ENCODE measurements at places on chromosomes 3 and 15.
A peak's percentile ranks its signal among the peaks of the same experiment; 100 is the strongest.

DNA sequence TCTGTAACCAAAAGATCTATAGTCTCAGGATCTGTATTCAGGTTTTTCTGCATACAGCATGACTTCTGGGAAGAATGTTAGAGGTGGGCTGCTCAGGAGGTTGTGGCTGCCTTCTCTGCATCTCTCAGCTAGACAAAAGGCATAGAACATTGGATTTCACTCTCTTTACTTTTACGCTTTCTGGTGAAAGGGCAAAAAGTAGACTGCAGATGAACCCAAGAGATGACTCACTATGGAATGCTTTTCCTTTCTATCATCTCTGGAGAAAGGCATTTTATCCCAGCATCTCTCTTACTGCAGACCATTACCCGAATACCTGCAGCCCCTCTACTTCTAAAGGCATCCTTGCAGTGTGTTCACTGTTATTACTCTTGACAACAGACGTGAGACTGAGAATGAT is 222.2 kb downstream of the WNT5A start:
- no peak for DNase-seq

DNA sequence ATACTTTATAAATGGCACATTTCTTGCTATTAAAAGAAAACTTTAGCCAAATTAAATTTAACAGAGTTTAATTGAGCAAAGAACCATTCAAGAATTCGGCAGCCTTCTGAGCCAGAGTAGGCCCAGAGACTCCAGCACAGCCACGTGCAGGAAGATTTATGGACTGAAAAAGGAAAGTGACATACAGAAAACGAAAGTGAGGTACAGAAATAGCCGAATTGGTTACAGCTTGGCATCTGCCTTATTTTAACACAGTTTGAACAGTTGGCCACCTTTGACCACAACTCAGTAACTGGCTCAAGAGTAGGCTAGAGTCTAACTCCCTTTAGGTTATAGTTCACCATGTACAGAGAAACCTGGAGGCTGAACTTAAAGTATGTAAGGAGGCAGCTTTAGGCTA is 17.6 kb downstream of the CFAP44 start:
- no peak for DNase-seq

GRCh38 chr3:148238421-148238821 is 459.3 kb upstream of the AGTR1 start:
- no peak for DNase-seq

GRCh38 chr3:72078676-72079368 is 293.9 kb upstream of the PROK2 start:
- DNase-seq = no peak

- DNase-seq = no peak
These were observed 68.4 kb downstream of the PPCDC start for GRCh38 chr15:75091814-75092213.

DNA sequence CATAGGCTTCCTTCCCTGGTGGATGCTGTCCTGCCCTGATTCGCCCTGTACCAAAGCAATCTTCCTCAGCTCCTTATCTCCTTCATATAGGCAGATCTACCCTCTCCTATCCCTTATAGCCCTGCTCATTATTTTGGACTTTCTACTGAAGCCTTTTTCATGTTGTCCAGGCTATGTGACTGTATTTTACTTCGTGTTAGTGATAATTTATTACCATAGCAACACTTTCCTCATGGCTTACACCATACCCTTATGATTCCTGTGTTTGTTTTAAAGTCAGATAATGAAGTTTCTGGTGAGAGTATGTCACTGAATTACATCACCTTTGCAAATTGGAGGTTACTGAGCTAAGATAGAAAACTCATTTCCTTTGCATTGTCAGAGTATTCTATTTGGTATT is 352.6 kb downstream of the NLGN1 start:
- no peak for DNase-seq

GRCh38 chr3:49720855-49721595 is 1.5 kb upstream of the AMIGO3 start:
- DNase-seq = no peak

DNA sequence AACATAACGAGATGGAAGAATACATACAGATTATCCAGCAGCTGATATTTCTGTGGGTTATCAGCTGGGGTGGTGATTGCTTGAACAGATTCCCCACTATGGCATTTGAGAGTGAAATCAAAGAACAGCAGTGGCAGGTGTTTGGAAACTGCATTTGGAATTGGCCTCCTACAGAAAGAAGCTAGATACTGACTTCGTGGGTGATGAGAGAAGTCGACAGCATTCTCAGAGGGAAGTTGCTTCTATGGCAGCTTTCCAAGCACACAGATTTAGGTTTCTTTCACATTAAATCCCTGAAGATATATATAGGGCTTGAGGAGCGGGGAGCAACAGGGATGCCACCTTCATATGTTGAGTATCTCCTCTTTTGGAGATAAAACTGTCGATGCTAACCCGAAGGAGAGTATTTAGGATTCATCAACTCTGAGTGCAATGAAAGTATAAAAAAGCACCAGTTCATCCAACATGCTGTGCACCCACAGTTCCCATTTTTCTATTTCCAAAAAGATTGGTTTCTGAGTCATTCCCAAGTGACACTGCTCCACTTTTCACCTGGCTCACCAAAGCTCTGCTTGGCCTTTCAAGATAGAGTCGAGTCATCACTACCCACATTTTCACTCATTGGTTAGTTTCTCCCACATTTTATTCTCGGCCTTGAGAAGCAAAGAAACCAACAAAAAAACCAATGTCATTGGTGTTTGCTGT is 579.8 kb upstream of the SUCLG2 start:
- no peak for DNase-seq

DNA sequence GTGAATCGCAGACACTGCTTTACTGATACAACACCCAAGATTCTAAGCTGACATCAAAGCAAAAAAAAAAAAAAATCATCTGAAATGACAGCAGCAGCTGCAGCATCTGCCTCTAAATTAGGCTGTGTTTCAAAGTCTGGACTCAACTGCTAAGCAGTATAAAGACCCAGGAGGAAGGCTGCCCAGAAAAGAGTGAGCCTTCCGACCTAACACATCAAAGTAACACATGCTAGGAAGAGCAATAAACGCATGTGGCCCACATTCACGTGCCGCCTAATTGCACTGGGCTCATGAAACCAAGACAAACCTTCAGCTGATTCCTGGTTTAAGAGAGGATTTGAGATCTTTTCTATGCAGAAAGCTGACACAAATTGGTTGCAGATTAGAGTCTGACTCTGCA is 317.1 kb downstream of the ZIC4 start:
- DNase-seq = no peak

GRCh38 chr3:94115482-94115881 is 52.6 kb downstream of the NSUN3 start:
- no peak for DNase-seq

- no peak for DNase-seq
These were observed 3.5 kb upstream of the MEF2A start for GRCh38 chr15:99562238-99562637.

- DNase-seq = no peak
These were observed 22.8 kb upstream of the CCDC50 start for GRCh38 chr3:191306428-191306827.

DNA sequence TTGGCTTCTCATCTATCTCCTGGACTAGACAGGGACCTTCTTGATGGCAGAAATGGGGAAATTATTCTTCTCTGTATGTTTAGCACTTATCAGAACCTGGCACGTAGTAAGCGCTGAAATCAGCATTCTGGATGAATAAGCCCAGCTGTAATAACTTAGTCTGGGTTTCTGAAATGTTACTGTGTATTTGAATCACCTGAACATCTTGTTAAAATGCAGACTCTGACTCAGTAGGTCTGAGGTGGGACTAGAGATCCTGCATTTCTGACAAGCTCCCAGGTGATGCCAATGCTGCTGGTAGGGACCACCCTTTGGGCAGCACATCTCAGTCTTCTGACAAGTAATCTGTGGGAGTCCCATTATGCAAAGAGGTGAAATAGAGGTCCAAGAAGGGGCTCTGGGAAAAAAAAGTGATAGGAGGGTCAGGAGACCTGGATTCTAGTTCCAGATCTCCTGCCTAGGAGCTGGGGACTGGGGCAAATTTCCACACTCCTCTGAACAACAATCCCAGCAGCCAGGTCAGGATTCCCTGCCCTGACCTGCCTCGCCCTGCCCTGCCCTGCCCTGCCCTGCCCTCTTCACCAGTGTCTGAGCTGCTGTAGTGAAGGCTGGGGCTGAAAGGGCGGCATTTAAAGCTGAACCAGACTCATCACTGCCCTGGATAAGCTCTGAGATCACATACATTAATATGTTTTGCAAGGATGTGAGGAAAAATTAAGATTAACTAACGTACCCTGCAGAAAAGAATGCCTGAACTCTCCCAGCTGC is 17.2 kb upstream of the SLC6A11 start:
- no peak for DNase-seq

GRCh38 chr3:127702151-127702578 is 29.4 kb downstream of the ABTB1 start:
- DNase-seq = no peak

DNA sequence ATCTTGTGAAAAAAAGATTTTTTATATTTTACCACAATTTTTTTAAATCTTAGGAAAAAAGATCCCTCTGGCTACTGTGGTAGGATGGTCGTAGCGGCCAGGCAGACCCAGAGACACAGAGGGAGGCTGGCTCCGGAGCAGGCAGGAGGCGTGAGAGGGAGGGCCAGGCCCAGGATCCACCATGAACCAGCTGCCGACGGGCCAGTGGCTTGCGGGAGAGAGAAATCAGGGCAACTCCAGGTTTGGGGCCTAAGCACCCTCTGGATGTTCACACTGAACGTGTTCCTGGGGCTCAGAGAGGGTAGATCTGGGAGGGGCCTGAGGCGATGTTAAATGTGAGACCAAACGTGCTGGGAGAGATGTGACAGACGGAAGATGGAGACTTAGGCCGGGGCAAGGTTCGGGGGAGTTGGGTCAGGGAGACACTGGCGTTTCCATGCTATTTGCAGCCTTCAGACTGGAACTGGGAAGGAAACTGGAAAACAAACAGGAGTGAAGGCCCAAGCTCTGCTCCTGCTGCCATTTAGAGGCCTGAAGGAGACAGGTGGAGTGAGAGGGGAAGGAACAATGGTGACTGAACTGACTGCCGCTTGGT is 1.6 kb upstream of the VILL start:
- no peak for DNase-seq

- no peak for DNase-seq
These were observed 53.0 kb upstream of the FOXP1 start for GRCh38 chr3:71636482-71636881.

DNA sequence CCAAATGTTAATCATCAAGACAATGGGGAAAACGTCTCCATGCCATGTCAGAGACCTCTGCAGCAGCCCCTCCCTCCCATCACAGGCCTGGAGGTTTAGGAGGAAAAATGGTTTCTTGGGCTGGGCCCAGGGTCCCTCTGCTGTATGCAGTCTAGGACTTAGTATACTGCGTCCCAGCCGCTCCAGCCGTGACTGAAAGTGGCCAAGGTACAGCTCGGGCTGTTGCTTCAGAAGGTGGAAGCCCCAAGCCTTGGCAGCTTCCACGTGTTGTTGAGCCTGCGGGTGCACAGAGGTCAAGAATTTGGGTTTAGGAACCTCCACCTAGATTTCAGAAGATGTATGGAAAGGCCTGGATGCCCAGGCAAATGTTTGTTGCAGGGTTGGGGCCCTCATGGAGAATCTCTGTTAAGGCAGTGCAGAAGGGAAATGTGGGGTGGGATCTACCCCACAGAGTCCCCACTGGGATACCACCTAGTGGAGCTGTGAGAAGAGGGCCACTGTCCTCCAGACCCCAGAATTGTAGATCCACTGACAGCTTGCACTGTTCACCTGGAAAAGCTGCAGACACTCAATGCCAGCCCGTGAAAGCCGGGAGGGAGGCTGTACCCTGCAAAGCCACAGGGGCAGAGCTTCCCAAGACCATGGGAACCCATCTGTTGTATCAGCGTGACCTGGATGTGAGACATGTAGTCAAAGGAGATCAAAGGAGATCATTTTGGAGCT is 25.0 kb downstream of the NECTIN3 start:
- DNase-seq = no peak

- DNase-seq = no peak
These were observed 30.1 kb downstream of the POPDC2 start for GRCh38 chr3:119630128-119630879.

DNA sequence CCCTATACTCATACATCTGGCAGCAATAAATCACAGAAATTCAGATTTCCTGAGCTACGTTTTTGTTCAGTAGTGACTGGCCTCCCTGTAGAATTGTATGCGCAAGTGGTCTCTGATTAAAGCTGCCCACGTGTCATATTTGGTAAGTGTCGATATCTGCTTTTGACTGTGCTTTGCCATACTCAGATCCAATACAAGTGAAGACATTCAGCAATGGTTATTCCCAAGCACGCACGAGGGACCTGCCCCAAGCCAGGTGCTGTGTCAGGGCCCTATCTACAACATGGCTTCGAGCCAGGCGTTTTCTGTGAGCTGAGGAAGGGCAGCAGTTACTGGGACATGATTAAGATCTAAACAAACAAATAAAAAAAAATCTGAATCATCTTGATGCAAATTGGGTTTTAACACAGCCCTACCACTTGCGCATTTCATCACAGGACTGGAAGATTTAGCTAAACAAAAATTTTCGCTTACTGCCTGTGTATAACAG is 47.2 kb upstream of the ICE2 start:
- no peak for DNase-seq

DNA sequence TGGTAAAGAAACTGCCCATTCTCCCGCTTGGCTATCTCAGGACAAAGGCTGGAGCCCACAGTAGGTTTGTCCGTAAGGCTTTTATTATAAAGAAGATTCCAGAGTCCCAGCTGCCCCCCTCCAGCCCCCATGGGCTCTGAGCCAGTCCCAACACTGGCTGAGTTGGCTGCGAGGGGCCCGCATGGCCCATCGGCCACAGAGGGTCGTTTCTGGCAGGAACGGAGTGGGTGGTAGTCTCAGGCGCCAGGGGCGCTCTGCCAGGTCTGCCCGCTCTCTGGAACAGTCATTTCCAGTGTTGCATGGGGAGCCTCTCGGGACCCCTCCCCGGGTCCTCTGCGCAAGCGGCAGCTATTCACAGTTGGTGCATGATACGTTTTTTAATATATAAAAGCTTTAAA is 12.2 kb downstream of the H1-8 start:
- DNase-seq = no peak

GRCh38 chr3:135905058-135905724 is 60.3 kb upstream of the PPP2R3A start:
- DNase-seq = no peak

- DNase-seq = peak; percentile 48
These were observed 40.1 kb downstream of the OXNAD1 start for GRCh38 chr3:16305111-16305541.

GRCh38 chr3:63980830-63981498 is 42.3 kb downstream of the PSMD6 start:
- DNase-seq = no peak

GRCh38 chr3:54067055-54067698 is 55.2 kb upstream of the CACNA2D3 start:
- no peak for DNase-seq

- DNase-seq = no peak
These were observed 23.0 kb upstream of the TOP2B start for GRCh38 chr3:25687742-25688141.

- no peak for DNase-seq
These were observed 599.4 kb downstream of the ZIC1 start for GRCh38 chr3:148008591-148008990.

GRCh38 chr15:51299187-51300015 is 39.0 kb downstream of the CYP19A1 start:
- no peak for DNase-seq

Data from stimulated activated CD4-positive, alpha-beta T cell treated with anti-CD3 and anti-CD28 coated beads, Interleukin-1b, Interleukin-23, amount 100 ng/mL, for 48 hours (primary cell).